ENCODE measurements at places on chromosomes 5 and 9.

- DNase-seq: no peak
These were observed 220.0 kb downstream of the ADAMTS12 start for GRCh38 chr5:33671700-33672291.

- no peak for DNase-seq
These were observed 56.2 kb upstream of the EQTN start for GRCh38 chr9:27353166-27353473.

DNA sequence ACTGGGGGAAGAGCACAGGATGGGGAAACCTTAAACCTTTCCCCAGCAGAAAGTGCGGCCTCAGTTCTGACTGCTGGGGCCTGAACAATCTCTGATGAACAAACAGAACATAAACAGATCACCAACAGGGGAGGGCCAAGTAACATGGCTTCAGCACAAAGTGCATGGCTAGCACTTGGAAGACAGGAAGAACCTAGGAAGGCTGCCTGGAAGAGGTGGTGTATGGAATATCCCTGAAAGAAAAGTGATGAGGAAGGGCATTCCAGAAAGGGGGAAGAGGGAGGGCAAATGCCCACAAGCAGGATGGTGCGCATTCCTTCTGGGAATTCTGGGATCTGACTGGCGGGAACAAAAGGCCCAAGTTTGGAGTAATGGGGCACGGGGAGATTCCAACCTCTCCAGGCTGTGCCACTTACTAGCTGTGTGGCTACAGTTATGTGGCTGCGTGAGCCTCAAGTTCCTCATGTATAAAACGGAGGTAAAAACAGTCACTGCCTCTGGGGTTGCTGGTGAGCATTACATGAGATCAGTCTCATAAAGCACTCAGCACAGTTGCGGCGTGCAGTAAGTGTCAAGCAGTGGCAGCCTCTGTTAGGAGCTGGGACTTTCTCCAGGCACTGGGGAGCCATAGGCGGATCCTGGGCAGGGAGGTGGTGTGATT lies 1.6 kb downstream of the PDGFRB start:
- DNase-seq: no peak

- DNase-seq: no peak
These were observed 71.1 kb upstream of the RETREG1 start for GRCh38 chr5:16687898-16688297.

DNA sequence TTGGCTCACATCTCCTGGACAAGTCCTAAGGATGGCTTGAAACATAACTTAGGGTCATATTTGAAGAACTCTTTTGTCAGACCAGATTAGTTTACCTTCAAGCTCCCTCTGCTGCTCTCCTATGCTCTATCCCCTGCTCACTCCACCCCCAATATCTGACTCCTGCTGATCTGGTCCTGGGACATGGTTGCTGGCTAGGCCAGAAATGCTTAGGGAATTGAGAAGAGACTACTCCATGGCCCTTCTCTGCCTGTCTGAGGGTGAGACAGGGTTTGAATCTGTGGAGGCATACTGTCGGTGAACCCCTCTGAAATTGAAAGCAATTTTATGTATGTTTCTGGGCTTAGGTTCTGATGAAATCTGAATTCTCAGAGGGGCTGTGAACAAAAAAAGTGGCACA lies 3.3 kb downstream of the OTULIN start:
- no peak for DNase-seq

DNA sequence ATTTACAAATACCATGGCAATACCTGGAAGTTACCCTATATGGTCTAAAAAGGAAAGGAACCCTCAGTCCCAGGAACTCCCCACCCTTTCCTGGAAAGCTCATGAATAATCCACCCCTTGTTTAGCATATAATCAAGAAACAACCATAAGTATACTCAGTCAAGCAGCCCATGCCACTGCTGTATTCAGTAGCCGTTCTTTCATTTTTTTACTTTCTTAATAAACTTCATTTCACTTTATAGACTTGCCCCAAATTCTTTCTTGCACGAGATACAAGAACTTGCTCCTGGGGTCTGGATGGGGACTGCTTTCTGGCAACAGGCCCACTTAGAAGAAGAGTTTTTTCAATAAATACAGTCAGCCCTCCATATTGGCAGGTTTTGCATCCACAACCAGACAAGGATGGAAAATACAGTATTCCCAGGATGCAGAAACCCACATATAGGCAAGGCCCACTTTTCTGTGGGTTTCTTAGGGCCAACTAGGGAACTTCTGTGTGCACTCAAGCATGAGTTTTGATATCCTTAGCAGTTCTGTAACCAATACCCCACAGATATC lies 2.8 kb upstream of the TBCA start:
- no peak for DNase-seq

GRCh38 chr9:112037281-112038016 lies 137.6 kb downstream of the SUSD1 start:
- no peak for DNase-seq

GRCh38 chr5:143921525-143922311 lies 109.8 kb downstream of the HMHB1 start:
- no peak for DNase-seq

GRCh38 chr5:137272831-137273230 lies 226.3 kb downstream of the SPOCK1 start:
- DNase-seq: no peak

- peak; percentile 70 for DNase-seq
These were observed 125.1 kb downstream of the C9orf50 start for GRCh38 chr9:129495620-129496472.

DNA sequence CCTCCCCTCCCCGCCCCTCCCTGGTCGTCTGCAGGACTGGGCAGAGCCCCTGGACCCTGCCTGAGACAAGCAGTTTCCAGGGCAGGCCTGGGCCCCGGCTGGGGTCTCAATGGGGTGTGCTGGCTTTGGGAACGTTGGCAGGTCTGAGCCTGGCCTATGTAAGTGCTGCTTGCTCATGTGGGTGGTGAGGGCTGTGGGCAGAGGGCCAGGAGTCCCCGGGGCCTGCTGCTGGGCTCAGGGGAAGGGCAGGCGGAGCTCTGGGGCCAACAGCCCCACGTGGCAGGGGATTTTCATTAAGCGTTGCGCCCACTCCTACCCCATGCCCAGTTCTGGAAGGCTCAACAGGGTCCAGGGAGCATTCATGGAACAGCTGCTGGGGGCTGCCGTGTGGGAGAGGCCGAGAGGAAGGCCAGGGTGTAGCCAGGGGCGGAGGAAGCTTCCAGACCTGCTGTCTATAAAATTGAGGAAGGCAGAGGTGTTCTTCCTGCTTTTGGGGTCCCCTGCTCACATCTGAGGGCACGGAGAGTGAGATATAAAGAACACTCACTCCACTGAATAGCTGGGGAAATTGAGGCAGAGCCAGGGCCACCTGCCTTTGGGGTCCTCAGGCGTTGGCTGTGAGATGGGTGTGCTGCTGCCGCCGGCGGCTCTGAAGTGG lies 32.5 kb downstream of the RXRA start:
- no peak for DNase-seq

GRCh38 chr9:18045326-18045725 lies 428.6 kb upstream of the ADAMTSL1 start:
- DNase-seq: no peak

GRCh38 chr5:124438903-124439281 lies 307.5 kb downstream of the ZNF608 start:
- DNase-seq: no peak

DNA sequence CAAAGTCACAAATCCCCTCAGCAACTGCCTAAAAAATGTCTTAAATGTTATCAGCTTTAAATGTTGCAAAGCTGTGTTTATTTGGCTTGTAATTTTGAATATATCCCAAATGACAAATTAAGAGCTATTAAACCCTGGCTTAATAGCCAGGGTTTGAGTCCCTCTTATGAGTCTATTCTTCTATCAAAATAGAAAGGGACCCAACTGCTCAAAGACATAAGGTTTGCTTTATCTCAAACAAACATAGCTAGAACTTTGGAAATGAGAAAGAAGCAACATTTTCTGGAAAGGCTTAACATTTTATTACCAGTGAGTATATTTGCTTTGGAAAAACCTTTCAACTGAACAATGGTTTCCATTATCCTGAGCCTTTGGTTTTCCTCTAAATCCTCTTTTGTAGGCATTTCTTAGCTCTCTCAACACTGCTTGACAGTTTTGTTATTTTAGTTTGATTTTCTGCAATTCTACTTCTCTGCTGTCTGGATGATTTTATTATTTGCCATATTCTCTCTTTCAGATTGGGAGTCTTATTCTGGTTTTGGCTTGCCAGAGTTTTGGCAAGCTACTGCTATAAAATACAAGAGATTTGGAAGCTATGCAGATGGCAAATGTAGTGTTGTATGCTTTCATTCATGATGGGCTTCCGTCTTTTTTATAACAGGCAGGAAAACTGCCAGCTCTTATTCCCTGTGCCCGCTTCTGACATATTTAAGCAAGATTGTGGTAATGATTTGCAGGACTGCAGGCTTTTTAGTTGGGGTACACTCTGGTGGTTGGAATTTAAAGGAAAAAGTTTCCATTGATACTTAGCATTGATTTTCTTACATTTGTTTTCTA lies 734.9 kb downstream of the DTWD2 start:
- no peak for DNase-seq

- no peak for DNase-seq
These were observed 1.8 kb downstream of the GSN start for GRCh38 chr9:121269642-121270254.

GRCh38 chr5:112647428-112647827 lies 90.3 kb upstream of the APC start:
- DNase-seq: no peak

DNA sequence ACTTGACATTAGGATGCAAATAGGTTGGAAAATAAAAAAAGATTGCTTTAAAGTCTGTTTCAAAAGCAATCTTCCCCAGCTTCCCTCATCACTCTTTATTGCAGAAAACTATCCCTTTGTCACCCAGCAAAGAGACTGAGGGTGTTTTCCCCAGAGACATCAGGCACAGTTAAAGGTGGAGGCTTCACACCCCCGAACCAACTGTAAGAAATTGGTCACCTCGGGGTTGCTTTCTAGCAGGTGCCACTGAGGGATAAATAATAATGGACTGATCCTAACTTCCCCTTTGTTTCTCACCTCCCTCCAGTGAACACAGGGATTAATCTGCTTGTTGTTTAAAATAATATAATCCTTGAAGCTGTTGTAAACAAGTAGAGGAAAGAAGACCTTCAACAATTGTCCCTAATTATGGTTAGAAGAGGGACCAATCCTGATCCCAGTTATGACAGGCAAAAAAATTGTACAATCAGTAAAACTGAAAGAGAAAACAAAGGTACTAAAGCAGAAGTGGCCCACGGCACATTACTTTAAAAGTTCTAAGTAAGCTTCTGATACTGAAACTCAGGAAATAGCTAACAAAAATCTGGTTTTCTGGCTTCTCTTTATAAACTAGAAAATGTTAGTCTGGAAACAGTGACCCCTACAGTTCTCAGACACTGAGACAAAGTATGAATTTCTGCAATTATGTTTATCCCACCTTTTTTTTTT lies 6.6 kb upstream of the PCSK1 start:
- no peak for DNase-seq

DNA sequence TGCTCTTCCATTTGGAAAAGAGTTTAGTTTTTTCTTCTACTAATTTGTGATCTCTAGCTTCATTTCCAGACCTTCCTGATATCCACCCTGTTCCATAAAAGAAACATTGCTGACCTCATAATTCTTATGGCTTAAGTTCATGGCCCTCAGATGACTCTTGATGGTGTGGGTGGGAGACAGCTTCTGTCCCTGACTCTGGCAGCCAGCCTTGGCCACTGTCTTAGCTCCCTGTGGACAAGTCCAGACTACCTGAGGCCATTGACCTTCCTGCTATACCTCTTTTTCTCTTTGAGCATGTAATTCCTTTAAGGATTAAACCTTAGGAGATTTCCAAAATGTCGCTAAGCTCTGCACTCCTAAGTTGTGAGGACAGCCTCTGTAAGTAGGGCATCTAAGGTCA lies 101.1 kb upstream of the DAP start:
- no peak for DNase-seq

DNA sequence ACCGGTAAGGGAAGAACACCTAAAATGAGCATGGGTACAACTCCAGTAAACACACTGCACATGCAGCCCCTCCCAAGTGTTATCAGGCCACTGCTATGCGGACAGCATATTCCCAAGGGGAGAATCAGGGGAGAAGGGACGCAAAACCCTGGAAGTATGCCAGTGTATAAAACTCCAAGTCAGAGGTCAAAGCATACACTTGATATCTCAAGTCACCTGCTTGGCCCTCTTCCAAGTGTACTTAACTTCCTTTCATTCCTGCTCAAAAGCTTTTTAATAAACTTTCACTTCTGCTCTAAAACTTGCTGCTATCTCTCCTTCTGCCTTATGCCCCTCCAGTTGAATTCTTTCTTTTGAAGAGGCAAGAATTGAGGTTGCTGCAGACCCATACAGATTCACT lies 408.1 kb downstream of the HTR1A start:
- no peak for DNase-seq

GRCh38 chr9:133773889-133774655 lies 35.9 kb upstream of the SARDH start:
- DNase-seq: no peak

- DNase-seq: no peak
These were observed 71.4 kb downstream of the TTC39B start for GRCh38 chr9:15235658-15236057.

GRCh38 chr9:131873891-131874440 lies 134.1 kb upstream of the RAPGEF1 start:
- DNase-seq: no peak

- DNase-seq: no peak
These were observed 97.8 kb downstream of the TSSK1B start for GRCh38 chr5:113336975-113337374.

GRCh38 chr9:86352440-86353077 lies 1.7 kb downstream of the TUT7 start:
- DNase-seq: no peak

GRCh38 chr5:143759396-143760130 lies 52.4 kb upstream of the HMHB1 start:
- no peak for DNase-seq

DNA sequence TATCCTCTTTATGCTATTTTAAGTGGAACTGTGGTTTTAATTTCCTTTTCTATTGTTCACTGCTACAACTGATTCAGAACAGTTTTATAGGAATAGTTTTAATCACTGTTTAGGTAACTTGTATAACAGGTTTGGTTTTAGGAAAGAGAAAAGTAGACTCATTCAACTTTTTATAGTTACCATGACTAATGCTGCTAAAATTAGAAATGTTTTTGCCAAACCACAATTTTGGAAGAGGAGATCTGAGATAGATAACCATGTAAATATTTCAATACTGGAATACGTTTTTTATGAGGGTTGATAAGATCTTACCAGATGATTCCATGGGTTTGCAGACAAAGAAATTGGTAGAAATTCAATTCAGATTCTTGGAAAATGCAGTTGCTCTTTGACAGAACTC lies 404.6 kb upstream of the ARRDC3 start:
- no peak for DNase-seq

DNA sequence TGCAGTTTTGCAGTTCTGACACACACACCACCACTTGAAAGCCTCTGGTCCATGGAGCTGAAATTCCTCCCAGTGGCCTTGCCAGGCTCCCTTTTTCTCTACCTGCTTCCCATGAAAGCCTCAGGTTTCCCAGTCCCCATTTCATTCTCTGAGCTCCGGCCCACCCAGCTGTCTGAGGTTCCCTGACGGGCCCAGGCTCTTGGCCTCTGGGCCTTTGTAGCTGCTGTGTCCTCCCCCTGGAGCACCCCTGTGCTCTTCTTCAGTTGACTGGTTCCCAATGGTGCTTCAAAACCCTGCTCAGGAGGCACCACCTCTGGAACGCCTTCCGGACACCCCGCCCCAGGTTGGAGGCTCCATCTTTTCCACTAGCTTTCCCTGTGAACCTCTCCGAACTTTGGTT lies 155.9 kb upstream of the SHB start:
- DNase-seq: no peak
